ENCODE measurements at places on chromosomes 11 and 22.

DNA sequence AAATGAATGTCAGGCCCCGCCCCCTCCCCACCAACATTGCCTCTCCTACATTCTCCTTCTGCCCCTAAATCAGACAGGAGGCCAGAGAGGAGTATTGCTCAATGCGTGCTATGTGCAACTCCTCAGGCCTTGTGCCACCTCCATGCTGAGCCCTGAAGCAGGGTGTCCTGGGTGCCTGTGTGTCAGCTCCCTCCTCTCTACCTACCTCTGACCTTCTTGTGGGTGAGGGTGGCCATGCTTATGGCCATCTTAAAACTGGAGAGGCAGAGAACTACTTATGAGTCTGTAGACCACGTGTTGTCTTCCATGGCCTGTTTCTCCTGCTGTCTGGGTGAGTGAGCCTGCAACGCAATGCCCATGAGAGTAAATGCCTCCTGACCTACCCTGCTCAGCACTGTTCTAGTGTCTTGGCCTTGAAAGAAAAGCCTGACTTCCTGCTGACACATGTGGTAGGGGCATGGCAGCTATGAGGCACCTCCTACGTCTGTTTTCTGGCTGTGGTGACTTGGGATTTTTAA is 10.5 kb downstream of the MCAM start:
- DNase-seq: no peak

GRCh38 chr22:42353883-42354727 is 78.1 kb downstream of the NFAM1 start:
- DNase-seq: no peak

- no peak for DNase-seq
These were observed 12.9 kb downstream of the MPEG1 start for GRCh38 chr11:59199546-59200422.

DNA sequence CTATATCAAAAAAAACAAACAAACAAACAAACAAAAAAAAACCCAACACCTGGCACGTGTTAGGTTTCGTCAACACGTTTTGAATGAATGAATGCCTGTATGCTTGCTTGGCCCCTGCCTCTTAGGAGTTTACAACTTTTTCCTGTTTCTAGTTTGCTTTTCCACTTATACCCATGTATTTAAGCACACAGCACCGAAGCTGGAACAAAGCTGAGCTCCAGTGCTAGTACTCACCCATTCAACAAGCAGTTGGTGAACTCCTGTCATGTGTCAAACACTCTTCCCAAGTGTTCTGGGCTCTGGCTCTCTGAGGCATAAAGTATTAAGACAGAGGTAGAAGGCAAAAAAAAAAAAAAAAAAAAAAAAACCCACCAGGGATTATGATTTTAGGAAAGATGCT is 599.3 kb downstream of the BUD13 start:
- no peak for DNase-seq

- DNase-seq: no peak
These were observed 24.3 kb downstream of the IZUMO1R start for GRCh38 chr11:94328587-94329080.

DNA sequence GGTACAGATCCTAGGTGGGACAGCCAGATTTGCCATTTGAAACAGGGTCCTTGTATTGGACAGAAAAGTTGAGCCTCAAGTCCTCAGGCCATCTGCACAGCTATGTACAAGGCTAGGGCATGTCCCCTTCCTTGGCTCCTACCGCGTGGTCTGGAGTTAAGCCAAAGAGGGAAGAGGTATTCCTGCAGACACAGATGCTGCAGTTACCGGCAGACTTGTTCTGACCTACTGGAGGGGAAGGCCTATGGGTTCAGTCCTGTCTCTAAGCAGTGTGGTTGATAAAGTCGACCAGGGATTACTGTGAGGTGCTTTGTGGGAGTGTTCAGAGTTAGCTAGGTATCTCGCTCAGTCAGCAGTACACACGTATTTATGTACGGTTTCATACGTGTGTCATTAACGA is 180.6 kb downstream of the ADAMTS15 start:
- no peak for DNase-seq

DNA sequence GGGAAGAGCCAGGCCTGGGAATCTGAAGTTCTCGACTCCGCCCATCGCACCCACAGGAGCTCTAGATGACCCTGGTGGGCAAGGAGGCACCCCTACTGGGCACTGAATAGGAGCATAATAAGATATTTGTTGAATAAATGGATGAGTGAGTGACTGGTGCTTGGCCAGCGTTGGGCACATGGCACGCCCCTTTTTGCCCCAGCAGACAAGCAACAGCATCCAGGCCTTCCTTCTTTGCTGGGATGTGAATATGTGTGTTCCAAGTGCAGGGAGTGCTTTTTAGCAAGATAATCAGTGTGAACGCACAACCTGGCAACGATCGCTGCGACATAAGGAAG is 443 bp upstream of the CELF1 start:
- no peak for DNase-seq

DNA sequence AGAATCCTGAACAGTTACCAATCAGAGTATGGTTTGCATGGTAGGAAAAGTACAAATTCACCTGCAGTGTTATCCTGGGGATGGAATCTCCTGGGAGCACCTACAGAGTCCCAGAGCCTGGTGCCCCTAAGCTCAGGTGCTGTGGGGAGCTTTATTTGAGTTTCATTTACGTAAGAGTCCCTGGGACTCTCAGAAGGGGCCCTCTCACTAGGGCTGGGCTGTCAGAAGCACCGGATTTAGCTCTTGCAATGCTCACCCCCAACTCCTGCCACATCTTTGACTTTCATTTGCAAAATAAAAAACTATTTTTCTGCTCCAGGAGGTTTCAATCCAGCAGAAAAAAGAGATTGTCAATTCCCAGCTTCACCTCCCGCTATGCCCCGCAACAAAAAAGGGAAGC is 569.8 kb upstream of the B3GAT1 start:
- DNase-seq: no peak

GRCh38 chr11:68266121-68266891 is 5.5 kb downstream of the C11orf24 start:
- no peak for DNase-seq

GRCh38 chr11:124884869-124885479 is 12.7 kb downstream of the ROBO4 start:
- DNase-seq: no peak

DNA sequence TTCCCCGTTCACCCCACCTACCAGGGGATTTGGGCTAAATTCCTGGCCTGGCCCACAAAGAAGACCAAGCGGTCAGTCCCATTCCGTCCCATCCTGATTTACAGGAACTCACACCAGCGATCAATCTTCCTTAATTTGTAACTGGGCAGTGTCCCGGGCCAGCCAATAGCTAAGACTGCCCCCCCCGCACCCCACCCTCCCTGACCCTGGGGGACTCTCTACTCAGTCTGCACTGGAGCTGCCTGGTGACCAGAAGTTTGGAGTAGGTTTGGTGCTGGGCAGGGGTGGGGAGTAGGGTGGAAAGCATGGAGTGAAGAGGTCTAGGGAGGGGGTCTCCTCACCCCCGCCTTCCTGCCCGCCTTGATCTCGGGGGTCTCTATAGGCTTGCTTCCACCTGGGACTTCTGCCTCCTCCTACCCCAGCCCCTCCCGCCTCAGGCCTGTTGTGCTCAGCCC is at the start of gene SERPING1:
Gene SERPING1, plus strand, starts transcription at position 225 of the 455 bp plus-strand sequence. CDS start 586 bp downstream, outside the sequence.
- DNase-seq: no peak

GRCh38 chr22:32050678-32051515 is 7.8 kb downstream of the SLC5A1 start:
- no peak for DNase-seq

DNA sequence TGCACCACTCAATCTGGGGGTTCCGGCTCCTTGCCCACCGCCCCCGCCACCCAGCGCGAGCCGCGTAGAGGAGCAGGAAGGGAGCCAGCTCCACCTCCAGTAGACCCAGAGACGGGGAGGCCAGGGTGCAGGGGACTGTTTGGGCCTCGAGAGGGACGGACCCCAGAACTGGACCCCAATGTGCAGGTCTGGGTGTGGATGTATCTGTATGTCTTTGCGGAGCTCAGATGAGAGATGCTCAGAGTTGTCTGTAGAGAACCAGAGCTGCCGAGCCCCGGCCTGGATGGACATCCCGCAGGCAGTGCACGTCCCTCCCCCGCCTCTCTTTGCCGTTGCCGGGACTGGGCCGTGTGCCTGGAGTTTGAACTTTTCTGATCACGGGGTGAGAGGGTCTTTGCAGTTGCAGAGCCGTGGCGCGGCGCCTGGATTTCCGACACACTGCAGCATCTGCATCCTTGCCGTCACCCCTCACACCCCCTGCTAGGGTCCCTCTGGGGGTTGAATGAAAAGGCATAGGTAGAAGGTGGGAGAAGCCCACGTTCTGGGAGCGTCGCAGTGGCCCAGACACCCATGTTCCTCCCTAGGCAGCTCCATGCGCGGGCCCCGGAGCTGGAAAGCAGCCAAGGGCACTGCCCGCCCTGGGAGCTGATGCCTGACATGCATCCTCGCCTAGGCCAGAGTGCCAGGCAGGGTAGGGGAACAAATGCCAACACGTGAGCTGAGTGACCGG is 105.2 kb downstream of the KCNQ1 start:
- no peak for DNase-seq

- no peak for DNase-seq
These were observed 69.7 kb downstream of the RPS6KA4 start for GRCh38 chr11:64428693-64429092.

DNA sequence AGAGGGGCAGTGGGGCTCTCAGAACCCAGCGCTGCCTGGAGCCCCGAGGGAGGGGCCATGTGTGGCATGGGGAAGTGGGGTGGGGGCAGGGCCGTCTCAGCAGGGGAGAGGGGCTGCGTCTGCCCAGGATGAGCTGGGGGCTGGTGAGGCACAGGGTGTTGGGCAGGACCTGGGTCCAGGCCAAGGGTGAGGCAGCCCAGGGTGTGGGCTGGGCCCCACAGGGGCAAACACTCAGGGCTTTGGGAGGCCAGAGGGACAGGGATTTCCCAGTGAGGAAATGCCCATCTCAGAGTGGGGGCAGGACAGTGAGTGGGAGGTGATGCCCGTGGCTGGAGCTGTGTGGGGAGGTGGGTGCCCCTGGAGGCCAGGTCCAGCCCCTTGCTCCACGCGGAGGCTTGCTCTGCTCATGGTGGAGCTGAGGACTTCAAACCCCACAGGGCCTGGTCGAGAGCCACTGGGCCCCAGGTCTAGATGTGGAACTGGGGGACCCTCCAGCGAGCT is 5.4 kb downstream of the PLXNB2 start:
- no peak for DNase-seq

DNA sequence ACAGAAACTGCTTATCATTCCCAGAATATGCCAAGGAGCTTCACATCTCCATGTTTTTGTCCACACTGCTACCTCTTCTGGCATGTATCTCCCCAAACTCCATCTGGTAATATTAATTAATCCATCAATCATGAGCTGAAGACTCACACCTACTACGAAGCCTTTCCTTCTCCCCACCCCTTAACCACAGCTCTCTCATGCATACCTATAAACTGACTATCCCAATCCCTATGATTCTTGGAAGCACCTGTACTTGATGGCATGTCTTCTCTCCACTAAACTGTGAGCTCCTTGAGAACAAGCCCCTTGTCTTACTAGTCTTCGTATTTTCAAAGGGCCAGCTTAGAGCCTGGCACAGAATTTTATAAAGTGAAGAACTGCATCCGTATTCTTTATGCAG is 47.3 kb downstream of the RELT start:
- no peak for DNase-seq

DNA sequence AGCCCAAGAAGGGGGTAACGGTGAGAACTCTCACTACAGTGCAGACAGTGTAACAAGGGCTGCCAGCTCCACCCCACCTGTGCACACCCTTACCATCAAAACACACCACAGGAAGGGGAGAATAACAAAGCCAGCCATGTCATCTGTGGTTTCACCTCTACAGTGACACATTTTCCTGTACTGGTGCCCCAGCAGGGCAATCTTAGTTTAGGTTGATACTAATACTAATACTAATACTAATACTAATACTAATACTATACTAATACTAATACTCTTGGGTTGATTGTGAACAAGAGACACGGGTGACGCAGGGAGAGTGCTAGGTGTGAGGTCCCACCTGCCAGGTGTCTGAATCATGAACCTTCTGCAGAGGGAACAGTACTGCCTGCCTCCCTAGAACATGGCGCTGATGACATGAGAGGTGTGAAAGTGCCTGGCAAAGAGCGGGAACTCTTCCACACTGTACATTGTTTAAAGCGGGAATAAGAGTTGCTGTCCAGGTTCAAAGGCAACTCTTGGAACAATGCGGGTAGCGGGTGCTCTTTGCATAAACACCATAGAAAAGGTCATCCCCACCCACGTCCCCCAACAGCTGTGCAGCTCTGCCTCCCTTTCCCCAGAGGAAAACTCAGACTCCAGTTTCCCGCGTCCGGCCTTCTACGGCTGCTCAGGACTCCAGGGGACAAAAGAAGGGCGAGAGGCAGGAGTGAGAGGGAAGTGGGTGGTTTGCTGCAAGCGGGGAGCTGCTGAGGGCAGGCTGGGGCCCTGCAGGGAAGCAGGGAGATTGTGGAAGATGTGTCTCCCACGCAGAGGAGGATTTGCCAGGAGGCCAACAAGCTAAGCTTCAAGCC is 25.0 kb upstream of the TMPRSS4 start:
- no peak for DNase-seq

DNA sequence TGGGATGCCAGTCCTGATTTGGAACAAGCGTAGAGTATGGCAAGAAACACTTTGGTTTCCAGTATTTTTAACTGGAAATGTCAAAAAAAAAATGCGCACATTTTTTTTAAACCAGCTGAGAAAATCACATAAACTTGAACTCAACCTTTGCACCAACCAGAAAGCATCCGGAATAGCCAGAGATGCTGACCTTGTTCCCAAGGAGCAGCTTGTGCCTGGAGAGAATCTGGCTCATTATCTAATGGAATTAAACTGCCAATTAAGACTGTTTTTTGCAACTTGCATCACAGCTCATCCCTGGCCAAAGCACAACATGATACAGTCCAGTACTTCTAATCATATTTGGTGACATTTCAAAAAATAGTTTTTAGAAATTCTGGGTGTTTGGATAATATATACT is 8.4 kb upstream of the ETS1 start:
- DNase-seq: no peak

GRCh38 chr11:86140334-86140990 is 71.6 kb upstream of the PICALM start:
- no peak for DNase-seq

GRCh38 chr22:47394504-47395440 is 632.3 kb downstream of the TBC1D22A start:
- no peak for DNase-seq

DNA sequence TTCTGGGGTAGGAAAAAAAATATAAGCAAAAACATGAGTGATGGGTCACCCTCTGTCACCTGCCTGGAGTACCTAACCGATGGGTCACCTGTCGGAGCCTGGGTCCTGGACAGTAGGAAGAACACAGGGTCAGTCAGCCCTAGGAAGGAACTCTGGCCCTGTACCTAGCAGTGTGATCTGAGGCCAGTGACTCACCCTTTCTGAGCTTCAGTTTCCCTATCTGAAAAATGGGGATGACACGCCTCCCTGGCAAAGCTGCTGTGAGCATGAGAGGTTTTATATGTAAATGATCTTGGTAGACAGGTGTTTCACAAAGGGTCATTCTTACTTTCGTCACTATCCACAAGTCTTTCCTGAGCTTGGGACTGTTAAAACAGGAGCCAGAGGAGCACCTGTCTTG is 182.0 kb downstream of the ST3GAL4 start:
- DNase-seq: no peak

DNA sequence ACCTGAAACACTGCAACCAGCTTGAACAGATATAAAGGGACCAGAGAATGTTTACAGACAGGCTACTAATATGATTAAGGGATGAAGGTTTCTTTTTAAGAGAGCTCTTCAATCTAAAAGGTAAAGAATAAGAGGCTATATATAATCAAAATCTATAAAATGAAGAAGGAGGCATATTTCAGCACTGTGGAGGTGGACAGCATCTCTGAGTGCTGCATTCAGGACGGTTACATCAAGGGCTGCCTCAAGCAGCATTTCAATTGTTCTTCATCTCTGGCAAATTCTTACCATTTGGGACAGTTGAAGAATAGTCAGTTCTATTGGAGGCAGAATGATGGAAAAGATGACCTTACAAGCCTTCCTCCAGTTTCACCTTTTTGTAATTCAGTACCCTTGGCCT is 139.6 kb upstream of the LMO1 start:
- no peak for DNase-seq
